ENCODE measurements at places on chromosomes 3 and 15.

- no peak for DNase-seq
Observed at GRCh38 chr3:180408654-180409053, 193.3 kb upstream of the TTC14 start.

- DNase-seq, result no peak
Observed at GRCh38 chr3:156107504-156107903, 12.9 kb upstream of the KCNAB1 start.

DNA sequence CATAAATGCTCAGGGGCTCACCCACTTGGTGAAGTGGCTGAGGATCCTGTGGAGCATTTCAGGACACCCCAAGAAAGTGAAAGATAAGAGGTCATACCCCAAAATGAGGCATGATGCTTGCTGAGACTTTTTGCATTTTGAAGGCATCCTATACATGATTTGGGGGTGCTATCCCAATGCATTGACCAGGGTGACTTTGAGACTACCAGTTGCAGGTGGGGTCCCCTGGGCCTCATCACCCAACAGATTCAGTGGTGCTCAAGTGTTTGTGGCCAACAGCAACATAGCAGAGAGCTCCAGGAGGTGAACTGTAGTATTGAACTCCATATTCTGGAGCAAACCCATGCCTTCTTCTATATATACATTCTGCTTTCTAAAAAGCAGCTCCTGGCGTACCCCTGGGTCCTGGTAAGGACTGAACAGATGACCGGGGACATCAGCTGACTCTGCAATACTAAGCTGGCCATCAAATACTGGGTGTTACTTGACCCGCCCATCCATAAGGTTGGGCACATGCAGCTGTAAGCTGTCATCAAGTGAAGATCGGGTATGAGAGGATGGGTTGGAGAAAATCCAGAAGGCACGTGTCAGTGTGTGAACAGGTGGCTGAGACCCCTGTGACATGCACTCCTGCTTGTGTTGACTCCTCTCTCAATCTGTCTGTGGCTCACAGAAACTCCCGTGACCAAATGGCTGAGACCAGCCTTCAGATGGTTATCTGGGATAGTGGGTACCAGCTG lies 143.3 kb downstream of the KLF13 start:
- no peak for DNase-seq

GRCh38 chr15:27538325-27538724 lies 560.8 kb downstream of the OCA2 start:
- peak; percentile 19 for DNase-seq

GRCh38 chr15:86392874-86393273 lies 313.2 kb downstream of the AGBL1 start:
- no peak for DNase-seq

GRCh38 chr3:124438813-124439212 lies 291.4 kb upstream of the UMPS start:
- DNase-seq, result no peak

DNA sequence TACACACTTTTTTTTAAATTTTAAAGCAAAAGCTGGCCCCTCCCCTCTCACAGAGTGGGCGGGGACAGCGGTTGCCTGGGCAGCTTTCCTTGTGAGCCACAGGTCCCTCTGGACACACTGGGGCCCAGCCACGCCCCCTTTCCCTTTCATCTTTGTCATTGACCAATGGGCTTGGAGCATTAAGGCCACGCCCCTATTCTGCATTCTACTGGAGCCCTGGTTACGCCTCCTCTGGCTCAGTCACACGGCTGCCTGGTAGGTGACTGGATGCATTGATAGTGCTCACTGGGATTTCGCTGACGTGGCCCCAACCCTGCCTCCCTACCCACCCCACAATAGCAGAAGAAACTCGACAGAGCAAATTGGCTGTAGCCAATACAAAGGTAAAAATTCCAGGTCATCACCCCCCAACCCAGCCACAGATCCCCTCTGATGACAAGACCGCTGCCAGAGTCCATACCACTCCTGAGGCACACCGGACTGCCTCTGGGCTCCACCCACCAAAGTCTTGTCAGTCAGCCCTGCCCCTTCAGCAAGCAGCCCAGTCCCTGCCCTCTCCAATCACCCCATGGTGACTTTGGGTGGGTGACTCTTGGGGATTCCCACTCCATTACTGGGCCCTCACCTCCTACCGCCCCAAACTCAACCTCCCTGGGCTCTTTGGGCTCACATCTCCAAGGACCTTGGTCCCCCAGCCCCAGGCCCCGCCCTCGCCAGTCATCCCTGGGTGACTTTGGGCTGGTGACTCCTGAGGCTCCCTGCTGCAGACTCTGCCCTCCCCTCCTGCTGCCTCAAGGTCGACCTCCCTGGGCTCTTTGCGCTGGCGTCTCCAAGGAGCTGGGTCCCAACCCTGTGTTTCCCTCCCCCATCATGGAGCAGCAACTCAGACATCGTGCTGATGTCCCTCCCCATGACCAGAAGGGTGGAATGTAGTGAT lies 112.2 kb upstream of the FAN1 start:
- no peak for DNase-seq

- no peak for DNase-seq
Observed at GRCh38 chr15:65226221-65226620, 14.9 kb upstream of the CILP start.

GRCh38 chr15:84988909-84989644 lies 7.4 kb downstream of the PDE8A start:
- DNase-seq, result no peak

DNA sequence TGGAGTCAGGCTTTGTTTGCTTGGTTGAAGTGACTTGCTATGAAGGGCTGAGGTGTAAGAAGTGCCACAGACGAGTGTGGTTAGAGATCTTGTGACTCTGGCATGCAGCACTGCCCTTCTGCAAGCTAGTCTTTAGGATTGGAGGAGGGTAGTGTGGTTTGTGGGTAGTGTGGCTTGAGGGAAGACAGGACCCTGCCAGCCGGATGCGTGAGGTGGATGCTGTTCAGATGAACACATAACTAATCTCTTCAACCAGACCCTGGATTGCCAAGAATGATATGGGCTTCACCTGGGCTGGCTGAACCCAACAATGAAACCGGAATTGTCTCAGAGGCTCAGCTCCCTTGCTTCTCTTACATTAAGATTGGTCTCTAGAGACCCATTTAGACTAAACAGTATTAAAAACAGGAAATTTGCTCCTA lies 32.7 kb downstream of the STARD9 start:
- DNase-seq, result no peak

DNA sequence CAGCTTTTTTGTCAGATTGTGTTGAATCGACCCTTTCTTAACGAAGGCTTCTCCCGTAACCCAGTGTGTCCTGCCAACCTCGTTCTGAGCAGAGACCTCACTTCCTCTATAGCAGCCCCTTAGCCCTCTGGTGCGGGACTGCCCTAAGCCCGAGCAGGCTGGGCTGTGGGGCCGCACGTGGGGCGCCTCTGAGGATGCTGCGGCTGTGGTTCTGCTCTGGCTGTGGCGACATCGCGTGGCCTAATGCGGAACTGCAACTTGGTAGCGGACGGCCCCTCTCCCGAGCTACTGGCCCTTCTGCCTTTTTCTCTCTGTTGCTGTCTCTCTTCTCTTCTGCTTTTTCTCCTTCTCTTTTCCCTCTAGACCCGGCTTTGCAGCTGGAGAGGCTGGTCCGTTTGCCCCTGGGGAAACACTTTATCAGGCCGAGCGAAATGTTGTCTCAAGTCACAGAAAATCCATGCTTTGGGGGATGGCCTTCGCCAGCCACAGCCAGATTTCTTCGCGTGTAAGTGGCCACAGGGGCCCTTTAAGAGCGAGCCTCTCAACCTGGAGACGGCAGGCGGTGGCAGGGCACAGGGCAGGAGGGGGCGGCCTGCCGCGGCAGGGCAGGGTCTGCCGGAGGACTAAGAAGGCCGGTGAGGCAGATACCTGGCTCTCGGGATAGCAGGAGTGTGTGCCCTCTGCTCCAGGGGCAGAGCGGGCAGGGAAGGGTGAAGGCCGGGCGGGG lies 19.4 kb upstream of the KIF23 start:
- DNase-seq, result peak; percentile 66

DNA sequence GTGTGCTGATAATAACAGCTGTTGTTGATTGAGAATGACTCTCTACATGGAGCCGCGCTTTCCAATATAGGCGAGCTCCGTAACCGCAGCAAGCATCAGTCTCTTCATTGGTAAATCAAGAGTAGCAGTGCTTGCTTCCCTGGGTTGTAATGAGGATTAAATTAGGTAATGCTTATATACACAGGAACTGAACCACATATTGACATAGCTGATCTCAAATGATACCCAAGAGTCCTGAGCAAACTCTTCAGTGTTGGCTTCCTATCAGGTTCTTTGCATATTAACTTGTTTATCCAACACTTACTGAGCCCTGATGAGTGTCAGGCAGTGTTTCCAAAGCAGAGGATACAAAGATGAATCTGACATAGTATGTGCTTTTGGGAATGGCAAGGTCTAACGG lies 46.4 kb upstream of the SLCO3A1 start:
- peak; percentile 27 for DNase-seq

DNA sequence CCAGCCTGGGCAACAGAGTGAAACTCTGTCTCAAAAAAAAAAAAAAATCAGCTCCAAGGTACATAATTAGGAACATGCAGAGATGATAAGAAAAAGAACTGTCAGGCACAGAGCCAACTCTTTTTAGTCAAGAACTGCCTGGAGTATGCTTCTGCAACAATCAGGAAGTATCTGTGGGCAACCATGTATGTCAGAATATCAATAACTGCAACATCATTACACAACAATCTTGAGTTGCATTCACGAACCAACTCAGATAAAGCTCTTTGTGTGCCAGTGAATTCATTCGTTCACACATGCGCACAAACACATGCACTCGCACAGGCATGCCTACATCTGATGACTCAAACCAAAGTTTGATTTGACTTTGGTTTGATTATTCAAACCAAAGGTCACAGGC lies 32.1 kb downstream of the EFHB start:
- DNase-seq, result no peak

All from NCI-H1436 (cell line).